ENCODE measurements at places on chromosomes 2 and 18.

GRCh38 chr18:60347526-60348045, 25.0 kb downstream of the MC4R start:
- no peak for DNase-seq

DNA sequence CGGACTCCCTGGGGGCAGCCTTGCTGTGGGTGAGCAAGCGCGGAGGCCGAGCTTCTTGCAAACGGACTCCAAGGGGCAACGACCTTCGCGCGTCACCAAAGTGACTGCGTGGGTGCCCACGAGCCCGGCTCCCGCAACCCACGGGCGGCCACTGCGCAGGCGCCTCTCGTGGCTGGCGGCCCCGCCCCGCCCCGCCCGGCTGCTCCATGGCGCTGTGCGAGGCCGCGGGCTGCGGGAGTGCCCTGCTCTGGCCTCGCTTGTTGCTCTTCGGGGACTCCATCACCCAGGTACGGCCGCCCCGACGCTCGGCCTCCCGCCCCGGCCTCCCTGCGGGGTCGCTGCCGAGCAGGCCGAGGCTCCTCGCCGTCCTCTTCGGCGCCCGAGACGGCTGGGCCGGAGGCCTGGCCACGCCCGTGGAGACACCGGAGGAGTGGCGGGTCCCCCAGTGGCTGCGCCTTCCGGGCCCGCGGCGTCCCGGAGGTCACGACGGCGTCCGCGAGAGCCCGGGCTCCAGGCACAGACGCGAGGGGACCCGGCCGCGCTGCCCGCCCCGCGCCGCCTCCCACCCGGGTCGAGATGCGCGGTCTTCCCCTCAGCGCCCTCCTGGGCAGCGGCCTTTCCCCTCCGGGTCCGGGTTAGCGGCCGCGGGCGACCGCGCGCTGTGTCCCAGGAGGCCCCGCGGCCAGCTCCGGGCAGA, at the start of gene IAH1:
Gene IAH1 (plus strand): TSS at position 191 of the 697 bp plus-strand sequence. CDS start 16 bp downstream, at position 207.
- peak; percentile 64 for DNase-seq

DNA sequence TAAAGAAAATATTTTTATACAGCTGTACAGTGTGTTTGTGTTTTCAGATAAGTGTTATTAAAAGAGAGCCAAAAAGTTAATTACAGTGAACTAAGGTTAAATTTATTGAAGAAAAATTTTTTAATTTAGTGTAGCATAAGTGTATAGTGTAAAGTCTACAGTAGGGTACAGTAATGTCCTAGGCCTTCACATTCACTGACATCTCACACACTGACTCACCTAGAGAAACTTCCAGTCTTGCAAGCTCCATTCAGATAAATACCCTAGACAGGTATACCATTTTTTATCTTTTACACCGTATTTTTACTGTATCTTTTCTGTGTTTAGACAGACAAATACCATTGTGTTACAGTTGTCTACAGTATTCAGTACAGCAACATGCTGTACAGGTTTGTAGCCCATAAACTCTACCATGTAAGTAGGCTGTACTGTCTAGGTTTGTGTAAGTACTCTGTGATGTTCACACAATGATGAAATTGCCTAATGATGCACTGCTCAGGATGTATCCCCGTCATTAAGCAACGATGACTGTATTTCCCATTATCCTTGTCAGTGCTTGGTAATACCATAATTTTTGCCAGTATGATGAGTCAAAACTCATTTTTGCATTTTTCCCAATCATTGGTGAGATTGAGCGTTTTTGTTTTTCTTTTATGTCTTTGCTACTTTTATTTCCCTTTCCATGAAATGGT, 48.2 kb upstream of the B3GNT2 start:
- DNase-seq, result no peak

GRCh38 chr2:8255448-8255800, 426.4 kb upstream of the ID2 start:
- DNase-seq, result no peak

GRCh38 chr2:213034585-213034984, 116.8 kb downstream of the IKZF2 start:
- DNase-seq, result no peak

Data from stimulated activated CD4-positive, alpha-beta T cell treated with anti-CD3 and anti-CD28 coated beads, Interleukin-15, amount 100 ng/mL, for 1 hour (primary cell).